NCI-H526 (cell line): ENCODE measurements at places on chromosomes 7 and 10.

DNA sequence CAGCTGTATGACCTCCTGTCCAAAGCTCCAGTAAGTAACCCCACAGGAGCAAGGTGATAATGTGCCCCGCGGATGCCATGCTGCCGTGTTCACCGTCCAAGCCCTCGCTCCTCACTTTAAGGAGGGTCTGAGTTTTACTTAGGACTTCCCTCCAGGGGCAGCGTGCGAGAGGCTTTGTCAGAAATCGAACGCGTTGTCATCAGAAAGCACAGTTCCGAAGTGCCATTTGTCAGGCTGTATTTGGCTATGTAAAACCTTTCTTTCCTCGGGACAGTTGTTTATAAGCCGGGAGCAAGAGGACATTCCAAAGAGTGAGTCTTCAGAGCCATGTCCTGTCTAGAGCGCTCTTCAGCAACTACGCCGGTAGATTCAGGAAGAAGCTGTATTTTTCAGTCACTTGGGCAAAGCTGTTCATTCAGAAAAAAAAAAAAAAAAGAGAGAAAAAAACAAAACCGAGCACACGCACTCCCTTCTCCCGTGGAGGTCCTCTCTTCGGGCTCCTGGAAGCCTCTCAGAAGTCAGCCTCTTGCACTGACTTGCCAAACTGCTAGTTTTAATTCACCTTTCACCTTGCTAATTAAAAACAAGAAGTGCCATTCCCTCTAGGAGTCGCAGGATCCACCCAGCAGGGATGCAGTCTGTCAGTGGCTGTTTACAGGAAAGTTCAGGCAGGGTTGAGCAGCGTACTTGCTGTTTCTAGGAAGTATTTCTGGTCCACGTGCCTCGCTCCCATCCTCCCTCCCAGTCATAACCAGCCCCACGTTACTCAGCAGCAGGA, at the start of gene SEMA3E:
Gene SEMA3E, minus strand, starts transcription at position 676 of the 778 bp plus-strand sequence.
- DNase-seq: peak; percentile 40

DNA sequence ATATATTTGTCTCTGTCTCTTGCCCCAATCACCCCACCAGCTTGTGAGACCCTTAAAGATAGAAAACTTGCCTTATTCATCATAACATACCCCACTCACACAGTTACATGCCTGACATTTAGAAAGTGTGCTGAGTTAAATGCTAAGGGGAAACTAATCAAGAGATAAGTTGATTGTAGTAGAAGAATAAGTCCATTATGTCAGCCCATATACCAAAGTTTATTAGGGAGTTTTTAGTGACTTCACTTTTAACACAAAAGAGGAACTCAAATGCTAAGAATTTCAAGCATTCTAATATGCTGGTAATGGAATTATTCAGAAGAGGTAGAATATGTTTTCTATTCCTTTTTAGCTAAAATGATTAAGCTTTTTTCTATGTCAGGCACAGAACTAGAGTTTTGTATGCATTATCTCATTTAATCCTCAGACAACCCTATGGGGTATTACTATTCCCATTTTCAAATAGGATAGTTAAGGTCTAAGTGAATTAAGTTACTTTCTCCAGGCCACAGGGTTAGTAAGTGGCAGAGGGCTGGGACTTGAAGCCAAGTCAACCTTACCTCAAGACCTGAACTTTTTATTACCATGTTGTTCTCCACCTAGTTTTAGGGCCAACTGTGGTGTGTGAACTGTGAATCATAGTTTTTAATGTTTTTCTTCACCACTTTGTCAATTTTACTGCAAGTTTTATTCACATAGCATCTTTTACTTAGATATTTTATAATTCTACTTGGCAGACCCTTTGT, 19.6 kb downstream of the ASAH2 start:
- DNase-seq: no peak

DNA sequence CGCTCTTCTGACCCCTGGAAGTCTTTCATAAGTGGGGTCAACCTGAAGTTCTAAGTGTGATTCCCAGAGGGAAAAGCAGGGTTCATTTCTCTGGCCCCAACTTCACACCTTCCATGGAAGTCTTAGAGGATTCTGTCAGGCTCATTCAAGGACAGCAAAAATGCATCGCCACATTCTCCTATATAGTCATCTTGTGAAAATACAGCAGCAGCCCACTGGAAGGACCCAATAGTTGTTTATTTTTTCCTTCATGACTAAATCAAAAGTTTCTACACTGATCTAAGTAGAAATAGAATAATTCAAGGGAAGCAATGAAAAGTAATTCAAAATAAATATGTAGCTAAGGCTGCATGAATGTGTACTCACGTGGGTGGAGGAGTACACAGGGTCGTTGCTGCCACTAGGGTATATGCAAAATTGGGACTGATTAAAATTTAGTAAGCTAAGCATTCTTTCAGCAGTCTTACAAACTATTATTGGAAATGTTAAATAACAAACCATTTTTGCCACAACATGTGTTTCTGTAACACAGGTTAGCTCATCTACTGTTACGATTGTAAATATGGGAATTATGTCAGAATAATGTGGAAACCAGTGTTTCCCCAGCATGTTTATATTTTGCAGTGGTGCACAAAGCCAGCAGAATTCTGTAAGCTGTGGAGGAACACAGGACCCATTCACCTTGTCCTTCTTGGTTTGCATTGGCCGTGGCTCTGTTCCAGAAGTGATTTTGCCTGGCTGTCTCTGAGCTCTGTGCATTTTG, 33.5 kb downstream of the EEPD1 start:
- peak; percentile 18 for DNase-seq

DNA sequence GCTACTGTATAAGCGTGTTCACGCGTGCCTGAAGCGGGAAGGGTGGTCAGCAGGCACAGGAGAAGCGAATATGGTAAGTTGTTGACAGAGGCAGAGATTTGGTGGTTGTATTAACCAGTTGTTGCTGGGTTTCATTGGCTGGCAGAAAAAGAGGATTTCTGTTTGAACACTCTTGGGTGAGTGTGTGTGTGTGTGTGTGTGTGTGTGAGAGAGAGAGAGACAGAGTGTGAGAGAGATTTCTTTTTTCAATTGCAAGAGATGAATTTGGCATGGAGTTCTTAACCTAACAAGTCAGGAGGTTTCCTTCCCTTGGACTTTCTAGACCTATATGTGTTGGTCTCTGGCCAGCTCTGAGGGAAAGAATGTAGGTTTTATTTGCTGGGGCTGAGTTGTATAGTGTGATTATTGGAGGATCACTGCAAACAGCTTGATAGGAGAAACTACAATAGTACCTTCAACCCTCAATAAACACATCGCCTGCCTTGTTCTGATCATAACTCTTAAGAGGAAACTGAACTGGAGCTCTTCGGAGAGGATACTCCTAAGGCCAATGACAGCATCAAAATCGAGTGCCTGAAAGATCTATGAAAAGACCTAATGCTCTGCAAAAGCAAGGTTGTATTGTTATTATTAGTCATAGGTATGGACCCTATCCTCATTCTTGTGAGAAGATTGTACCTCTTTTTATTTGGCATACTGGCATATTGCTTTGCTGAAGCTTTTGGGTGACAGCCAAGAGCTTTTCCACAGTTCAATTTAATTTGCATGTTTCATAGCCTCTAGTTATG, 1.2 kb downstream of the MCU start:
- DNase-seq: peak; percentile 61

- DNase-seq: no peak
These were observed 41.0 kb downstream of the PRF1 start for GRCh38 chr10:70561558-70561957.

DNA sequence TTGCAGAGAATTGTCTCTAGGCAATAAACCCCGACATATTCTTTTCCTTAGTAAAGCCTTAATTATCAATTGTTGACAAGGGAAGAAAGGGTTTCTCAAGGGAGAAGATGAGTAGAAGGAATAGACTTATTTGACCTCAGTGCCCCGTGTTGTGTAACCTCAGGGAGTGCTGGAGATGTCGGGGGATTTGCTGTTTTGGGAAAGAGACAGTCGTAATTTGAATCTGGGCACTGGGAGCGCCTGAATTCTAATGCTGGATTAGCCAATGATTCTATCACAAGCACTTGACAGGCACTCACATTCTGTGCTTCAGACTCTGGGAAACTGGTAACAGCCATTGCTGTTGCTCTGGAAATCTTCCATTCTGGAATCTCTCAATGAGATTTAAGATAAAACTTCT, 13.8 kb upstream of the LMOD2 start:
- no peak for DNase-seq

DNA sequence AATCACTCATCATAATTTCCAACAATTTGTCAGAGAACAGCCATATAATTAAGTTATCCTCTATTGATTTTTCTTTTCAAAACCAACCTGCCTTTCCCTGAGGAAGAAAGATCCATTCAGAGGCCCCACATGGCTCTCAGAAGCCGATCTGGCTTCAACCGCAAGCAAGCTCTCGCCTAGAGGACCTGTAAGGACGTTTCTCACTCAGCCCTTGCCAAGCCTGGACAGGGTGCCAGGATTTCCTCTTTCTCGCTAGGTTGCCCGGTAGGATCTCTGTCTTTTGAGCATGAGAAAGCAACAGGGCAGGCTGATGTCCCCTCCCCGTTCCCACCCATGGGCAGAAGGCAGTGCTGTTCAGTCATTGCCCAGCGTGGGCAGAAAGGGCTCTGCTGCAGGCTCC, 13.0 kb downstream of the AIFM2 start:
- DNase-seq: no peak

- peak; percentile 49 for DNase-seq
These were observed 74.1 kb downstream of the TACC2 start for GRCh38 chr10:122062831-122063674.

- no peak for DNase-seq
These were observed 426.3 kb upstream of the POT1 start for GRCh38 chr7:125355899-125356298.

DNA sequence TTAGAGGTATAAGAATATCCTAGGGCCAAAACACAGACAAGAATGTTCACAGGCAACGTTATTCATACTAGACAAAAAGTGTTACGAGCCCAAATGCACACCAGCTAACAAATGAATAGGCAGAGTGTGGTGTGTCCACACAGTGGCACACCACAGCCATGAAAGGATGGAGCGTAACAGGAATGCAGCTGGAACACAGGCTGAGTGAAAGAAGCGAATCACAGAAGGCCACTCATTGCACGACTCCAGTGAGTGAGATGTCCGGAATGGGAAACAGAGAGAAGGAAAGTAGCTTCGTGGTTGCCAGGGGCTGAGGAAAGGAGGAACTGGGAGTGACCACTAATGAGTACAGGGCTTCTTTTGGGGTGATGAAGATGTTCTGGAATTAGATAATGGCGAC, 198.8 kb downstream of the TNS3 start:
- DNase-seq: no peak

DNA sequence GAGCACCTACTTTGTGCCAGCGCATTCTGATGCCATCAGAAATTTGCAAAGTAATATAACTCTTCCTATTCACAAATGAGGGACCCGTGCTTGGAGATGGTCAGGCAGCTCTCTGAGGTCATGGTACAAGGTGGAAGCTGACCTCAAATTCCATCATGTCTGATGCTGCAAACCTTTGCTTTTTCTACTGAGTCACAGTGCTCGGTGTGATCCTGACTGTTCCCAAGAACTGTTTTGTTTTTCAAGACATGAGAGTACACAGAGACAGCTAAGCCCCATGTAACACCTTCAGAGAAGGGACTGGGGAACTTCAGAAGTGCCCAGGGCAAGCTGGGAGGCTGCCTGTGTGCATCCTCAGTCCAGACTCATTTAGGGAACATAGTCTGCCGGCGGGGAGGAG, 111.3 kb downstream of the FRMD4A start:
- DNase-seq: no peak

DNA sequence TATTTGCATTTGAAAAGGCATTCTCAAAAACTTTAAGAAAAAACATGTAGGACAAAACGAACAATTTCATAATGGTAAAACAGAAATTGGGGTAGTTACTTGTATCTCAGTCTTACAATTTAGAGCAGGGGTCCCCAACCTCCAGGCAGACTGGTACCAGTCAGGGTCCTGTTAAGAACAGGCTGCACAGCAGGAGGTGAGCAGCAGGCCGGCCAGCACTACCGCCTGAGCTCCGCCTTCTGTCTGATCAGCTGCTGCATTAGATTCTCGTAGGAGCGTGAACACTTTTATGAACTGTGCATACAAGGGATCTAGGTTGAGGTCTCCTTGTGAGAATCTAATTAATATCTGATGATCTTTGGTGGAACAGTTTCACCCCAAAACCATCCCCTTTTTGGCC, 77.3 kb downstream of the SEMA3A start:
- no peak for DNase-seq

DNA sequence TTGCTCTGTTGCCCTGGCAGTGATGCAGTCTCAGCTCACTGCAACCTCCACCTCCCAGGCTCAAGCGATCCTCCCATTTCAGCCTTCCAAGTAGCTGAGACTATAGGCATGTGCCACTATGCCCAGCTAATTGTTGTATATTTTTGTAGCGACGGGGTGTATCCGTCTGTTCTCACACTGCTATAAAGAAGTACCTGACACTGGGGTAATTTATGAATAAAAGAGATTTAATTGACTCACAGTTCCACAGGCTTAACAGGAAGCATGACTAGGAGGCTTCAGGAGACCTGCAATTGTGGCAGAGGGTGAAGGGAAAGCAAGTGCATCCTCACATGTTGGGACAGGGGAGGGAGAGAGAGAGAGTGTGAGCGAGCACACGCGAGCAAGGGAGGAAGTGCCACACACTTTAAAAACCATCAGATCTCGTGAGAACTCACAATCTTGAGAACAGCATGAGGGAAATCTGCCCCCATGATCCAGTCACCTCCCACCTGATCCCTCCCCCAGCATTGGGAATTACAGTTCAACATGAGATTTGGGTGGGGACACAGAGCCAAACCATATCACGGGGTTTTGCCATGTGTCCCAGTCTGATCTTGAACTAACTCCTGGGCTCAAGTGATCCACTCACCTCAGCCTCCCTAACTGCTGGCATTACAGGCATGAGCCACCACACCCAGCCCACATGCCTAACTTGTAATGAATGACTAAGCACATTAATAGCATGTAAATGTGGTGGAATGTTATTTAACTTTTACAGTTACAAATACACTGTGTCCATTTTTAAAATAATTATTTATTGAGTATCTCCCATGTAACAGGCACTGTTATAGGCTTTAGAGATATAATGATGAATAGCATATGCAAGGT, 65.5 kb downstream of the RALA start:
- no peak for DNase-seq

DNA sequence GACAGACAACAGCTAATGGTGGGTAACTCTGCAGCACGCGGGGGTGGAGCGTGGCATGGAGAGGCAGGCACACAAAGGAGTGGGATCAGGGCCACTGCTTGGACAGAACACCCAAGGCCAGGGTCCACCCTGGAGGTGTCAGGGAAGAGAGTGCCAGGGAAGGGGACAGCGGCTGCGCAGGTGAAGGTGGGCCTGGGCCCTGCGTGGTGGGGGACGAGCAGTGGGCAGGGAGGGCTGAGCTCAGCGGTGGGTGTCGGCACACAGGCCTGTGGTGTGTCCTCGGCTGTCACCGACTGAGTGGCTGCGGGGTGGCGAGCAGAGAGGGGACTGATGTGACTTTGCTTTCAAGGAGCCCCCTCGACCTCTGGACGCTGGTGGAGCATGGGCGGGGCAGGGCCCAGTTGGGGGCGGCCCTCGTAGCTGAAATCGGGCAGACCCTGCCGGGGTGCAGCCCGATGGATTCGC, 8.4 kb upstream of the SCART1 start:
- DNase-seq: no peak

- DNase-seq: no peak
These were observed 8.9 kb upstream of the GRK5 start for GRCh38 chr10:119198438-119198837.
